ENCODE measurements at places on chromosomes 7 and 10.

GRCh38 chr10:44937196-44938005, 22.2 kb upstream of the RASSF4 start:
- no peak for DNase-seq

- no peak for DNase-seq
Observed at GRCh38 chr10:104867966-104868598, 227.0 kb downstream of the SORCS3 start.

DNA sequence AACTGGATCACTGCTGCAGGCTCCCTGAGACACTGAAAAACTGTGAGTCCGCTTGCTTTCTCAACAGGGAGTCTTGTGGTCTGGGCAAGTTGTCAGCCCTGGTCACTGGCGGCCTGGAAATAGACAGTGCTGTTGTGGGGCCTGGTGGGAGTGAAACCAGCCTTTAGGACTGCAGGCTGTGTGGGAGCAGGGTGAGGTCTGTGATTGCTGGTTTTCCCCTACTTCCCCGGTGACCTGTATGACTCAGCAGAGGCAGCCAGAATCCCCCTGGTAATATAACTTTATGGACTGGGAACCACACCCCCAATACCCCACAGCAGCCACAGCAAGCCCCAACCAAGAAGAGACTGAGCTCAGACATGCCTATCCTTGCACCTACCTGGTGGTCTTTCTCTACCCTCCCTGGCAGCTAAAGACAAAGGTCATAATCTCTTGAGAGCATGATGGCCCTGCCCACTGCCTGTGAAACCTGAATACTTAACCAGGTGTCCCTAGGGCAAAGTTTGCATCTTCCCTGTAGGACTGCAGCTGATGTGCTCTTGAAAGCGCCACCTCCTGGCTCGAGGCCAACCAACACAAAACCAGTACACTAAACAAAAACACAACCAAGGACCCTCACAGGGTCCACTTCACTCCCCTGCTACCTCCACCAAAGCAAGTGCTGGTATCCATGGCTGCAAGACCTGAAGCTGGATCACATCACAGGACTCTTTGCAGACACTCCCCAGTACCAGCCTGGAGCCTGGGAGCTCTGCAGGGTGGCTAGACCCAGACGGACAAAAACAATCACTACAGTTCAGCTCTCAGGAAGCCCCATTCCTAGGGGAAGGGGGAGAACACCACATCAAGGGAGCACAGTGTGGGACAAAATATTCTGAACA, 7.2 kb upstream of the ADAM22 start:
- DNase-seq: no peak

DNA sequence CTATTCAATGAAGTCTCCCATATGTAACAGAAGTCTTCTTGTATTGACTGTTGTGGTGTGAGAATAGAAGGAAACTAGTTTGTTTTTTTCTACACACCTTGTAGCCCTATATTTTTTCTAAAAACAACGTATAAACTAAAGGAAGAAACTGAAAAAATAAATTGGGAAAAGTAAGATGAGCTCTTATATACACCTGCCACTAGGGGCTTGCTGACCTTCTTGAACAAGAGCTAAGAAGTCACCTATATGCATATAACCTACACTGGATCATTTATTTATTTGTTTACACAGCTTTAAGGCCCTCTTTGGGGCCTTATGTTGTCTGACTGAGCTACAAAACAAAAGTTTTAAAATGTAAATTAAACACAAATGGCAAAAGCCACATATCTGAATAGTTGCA, 383.0 kb downstream of the HPSE2 start:
- DNase-seq: no peak

DNA sequence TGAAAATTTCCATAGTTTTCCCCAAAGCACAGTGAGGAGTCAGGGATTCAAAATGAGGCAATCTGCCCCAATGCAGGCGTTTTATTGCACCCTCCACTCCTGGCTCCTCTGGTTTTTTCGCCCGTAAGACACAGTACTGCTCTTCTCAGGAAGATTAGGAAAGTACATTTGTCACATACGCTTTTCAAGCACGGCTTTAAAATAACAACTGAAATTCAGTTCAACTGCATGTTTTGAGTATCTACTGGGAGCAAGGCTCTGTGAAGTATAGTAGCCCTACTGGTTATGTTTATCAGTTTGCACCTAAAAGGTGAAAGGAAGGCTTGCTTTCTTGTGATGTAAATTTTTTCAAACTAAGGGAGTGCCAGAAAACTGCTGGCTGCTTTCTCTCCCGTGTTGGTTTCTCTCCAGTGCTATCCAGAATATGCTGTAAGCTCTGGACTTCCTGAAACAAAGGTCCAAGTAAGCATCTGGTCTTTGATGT, 1.9 kb upstream of the SGMS1 start:
- DNase-seq: peak; percentile 21

GRCh38 chr7:117185124-117185523, 137.7 kb downstream of the WNT2 start:
- DNase-seq: no peak

- DNase-seq: no peak
Observed at GRCh38 chr7:106553446-106553836, 107.5 kb downstream of the CCDC71L start.

DNA sequence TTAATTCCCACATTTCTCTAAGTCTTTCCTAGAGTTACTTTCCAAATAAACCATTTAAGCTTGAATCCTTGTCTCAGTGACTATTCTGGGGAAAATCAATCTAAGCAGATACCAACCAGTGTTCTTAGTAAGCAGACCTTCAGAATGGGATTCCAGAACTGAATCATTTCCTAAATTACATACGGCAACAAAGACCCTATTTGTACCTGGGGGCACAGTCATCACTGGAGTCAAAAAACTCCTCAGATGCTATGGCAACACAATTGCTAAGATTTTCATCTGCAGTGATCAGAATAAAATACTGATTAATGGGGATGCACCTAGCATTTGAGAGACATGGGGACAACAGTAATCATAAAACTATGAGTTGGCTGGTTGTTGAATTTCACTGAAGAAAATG, 284.7 kb upstream of the HGF start:
- DNase-seq: no peak

DNA sequence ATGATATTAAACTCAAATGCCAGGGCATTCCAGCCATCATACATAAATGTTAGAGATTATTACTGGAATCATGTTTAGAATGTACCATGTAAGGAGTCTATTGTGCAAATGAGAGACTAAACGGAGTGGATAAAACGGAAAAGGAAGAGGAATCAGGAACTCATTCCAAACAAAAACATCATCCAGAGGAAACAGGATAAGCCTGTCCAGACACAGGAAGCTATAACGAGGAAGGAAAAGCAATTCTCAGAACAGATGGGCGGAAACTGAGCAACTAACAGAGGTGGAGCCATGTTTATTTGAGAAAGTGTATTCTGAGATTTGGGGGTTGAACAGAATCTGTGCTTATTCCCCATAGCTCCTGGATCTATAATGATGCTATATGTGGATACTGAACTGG, 52.3 kb upstream of the TRIM24 start:
- DNase-seq: no peak

GRCh38 chr7:17524746-17525145, 226.3 kb downstream of the AHR start:
- DNase-seq: no peak

DNA sequence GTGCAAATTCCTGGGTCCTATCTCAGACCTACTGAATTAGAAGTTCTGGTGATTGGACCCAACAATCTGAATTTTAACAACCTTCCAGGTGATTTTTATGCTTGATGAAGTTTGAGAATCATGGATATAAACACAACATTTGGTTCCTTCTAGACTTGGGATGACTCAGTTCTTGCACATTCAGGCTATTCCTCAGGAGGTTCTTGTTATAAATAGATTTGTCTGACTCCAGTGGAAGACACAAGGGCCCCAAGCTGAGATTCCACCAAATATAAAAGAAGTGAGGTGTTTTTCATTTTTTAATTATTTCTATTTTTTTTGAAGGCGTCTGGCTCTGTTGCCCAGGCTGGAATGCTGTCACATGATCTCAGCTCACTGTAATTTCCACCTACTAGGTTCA, 9.4 kb upstream of the TAS2R16 start:
- no peak for DNase-seq

GRCh38 chr10:108757946-108758345, 1165.4 kb downstream of the XPNPEP1 start:
- DNase-seq: no peak

- DNase-seq: peak; percentile 53
Observed at GRCh38 chr7:74174606-74175082, 488 bp downstream of the EIF4H start.

GRCh38 chr10:124565565-124566221, 104.1 kb downstream of the LHPP start:
- no peak for DNase-seq

DNA sequence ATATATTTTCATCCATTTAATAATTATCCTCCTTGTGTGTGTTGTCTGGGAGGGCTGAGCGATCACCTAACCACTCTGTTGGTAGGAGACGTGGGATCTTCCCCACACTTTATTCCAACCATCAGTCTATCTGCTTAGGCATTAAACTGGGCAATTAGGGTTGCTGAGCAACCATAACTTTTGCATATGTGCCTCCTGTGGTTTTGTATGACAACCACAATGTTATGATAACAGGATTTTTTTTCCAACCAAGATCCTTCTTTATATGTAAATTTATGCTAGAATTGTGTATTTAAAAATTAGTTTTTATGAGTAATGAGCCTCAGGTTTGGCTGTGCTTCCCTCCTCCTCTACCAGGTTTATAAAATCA, 495.0 kb upstream of the MGMT start:
- DNase-seq: no peak

- DNase-seq: no peak
Observed at GRCh38 chr10:80155696-80156215, 23.2 kb downstream of the PLAC9 start.

DNA sequence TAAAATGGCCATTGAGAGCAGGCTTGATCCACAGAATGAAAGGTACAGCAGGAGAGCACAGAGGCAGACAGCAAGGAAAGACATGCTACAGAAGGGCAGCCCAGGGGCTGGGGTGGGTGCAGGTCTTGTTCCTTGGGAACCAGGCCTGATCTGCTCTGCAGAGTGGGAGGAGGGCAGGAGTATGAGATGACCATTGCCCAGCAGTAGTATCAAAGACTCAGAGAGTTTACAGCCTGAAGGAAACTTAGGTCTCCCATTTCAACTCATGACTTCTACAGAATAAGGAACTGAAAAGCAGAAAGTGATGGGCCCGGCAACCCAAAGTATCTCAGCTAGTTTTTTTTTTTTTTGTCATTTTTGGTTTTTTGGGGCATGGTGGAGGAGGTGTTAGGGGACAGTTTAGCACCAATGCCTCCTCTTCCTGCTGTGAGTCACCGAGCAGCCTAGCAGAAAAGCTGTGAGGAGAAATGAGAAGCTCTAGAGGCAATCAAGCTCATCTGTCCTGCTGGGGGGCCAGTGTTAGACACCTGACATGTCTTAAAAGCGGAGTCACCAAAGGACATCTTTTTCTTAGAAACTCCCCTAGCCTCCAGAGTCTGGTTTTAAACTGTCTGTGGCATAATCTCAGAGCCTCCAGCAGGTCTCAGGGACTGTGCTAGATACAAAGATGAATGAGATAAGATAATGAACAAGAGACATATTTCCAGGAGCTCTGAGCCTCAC, 34.3 kb upstream of the HERPUD2 start:
- no peak for DNase-seq

DNA sequence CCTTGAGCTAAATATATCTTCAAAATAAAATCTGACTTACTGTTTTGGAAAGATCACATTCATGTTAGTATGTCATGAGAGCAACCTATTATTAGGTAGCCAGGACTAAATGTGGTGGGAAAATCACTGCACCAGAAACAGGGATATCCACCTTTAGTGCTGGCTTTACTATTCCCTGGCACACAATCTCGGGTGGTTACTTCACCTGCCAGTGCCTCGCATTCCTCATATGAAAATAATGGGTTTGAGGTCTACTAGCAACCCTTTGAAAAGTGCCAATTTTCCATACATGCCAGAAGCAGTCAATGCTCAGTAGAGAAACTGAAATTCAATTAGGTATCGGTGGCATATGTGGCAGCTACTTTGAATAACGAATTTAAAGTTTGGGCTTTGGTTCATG, 36.8 kb downstream of the PTN start:
- no peak for DNase-seq

- DNase-seq: no peak
Observed at GRCh38 chr10:71562904-71563303, 156.7 kb downstream of the C10orf105 start.

DNA sequence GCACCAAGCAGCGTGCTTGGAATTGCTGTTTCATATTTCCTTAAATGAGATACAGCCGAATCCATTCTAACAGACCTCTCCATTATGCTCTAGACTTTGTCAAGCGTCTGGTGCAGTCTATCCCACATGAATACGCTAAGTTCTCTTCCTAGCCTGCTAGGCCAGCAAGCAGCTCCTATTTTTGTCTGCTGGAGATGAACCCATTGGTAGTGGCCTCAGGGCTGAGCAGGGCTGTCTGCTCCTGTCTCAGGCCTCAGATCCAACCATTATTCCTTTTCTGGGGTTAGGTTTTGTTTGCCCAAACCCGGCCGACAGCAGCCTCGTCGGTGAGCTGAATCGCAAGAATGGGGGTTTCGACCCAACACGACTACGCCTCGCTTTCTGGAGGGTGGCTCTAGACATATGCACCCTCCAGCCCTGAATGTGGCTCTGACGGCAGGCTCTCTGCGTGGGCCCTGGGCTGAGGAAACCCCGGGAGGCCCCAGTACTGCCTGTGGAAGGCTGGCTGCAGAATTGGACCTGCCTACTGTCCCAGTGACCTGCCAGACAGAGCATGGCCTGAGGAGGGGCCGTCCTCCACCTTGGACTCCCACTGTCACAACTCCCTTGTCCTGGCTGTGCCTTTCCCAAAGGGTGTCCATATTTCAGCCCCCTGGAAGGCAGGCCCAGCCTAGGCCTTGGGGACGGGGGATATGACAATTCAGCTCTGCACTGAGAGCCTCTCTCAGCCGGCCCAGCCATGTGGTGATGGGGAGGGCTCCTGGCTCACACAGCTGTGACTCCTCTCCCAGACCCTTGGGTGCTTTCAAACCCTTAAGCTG, 267.9 kb upstream of the TCERG1L start:
- DNase-seq: no peak

DNA sequence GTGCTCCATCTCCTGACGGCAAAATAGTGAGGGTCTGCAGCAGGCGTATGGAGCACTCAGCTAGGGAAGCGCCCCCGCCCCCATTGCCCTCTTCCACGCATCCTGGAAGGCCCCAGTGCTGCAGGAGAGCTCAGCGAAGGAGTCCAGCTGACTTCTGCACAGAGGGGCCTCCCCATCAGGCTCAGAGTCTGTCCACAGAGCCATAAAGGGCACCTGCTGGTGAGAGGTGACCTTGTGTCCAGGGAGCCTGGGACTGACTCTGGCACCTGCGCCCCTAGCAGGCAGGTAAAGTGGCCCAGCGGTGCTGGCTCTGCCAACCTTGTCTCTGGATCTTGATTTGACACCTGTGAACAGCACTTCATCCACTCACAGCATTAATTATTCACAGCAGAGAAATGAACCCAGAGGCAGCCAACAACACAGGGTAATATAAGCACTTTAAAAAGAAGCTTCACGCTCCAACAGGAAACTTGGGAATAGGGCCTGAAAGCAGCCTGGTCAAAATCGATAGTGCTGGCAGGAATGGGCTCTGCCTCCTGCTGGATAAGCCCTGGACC, 59.6 kb downstream of the VOPP1 start:
- DNase-seq: no peak
